Stimulated activated CD4-positive, alpha-beta T cell treated with anti-CD3 and anti-CD28 coated beads, TNF-alpha, amount 100 ng/mL, for 48 hours (primary cell): ENCODE measurements at places on chromosomes 4 and X.

GRCh38 chr4:2360396-2360730 lies 58.1 kb downstream of the ZFYVE28 start:
- no peak for DNase-seq

- no peak for DNase-seq
Measured at GRCh38 chrX:133495464-133496391, 80.4 kb upstream of the GPC4 start.

DNA sequence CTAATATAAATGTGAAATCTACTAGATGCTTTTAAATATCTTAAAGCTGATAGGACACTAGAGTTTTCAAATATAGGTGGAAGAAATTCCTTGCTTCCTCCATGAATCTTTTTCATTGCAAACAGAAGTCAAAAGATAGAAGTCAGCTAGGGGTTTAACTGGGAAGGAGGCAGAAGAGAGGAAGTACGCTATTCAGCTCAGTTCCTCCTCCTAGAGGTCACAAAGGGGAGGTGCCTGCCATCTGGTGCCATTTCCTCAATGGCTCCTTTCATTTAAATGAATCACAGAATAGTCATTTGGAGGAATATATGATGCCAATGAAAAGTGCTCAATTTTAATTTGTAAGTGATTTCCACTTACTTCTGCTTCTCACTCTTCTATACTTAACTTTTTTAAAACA lies 8.5 kb downstream of the COL25A1 start:
- no peak for DNase-seq

DNA sequence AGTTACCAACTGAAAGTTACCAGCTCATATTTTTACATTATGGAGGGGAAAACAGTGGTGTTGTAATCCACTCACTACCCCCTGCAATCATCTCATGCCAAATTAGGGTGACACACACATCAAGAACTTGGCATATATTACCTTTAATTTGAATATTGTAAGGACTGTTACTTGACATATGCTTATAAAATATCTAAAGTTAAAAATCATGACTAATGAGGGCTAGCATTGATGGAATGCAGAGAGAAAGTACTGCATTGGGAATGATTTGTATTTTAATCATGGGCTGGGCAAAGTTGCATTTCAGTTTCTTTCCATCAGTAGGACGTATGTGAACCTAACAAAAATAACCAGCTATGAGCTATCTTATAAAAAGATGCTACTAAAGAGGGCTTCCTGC lies 517.5 kb upstream of the GRIA3 start:
- DNase-seq: no peak

GRCh38 chr4:108391701-108392455 lies 223.1 kb upstream of the LEF1 start:
- no peak for DNase-seq

DNA sequence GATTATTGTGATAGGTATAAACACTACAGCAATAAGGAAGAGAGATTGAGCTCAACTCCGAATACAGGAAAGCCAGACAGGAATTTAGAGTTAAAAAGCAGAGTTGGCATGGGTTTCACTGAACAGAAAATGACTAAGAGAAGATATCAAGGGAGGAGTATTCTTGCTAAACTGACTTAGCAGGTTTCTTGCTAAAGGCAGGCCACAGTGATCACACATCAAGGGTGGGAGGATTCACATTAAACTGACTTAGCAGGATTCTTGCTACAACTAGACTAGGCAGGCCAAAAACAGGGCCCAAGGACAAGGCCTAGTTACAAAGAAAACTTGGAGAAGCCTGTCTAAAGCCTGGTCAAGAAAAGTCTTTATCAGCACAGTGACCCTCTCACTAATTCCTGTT lies 195.1 kb downstream of the MAGEB5 start:
- DNase-seq: no peak

- DNase-seq: no peak
Measured at GRCh38 chr4:150072906-150073714, 5.1 kb upstream of the DCLK2 start.

DNA sequence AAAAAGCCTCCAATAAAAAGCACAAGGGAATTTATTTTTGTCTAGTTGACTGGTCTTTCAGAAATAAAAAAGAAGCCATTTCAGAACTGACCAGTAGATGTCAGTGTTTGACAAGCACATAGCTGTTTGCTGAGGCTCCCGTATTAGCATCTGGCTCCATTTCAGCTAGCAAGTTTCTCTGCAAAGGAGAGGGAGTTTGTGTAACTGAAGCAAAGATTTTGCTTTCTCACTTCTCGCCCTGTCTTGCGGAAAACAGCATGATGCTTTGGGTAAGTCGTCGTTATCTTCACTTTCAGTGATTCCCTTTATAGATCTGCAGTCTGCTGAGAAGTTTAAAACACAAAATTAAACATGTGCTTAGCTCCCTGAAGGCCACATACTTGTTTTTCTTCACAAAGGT lies 85.5 kb downstream of the CT47B1 start:
- no peak for DNase-seq

DNA sequence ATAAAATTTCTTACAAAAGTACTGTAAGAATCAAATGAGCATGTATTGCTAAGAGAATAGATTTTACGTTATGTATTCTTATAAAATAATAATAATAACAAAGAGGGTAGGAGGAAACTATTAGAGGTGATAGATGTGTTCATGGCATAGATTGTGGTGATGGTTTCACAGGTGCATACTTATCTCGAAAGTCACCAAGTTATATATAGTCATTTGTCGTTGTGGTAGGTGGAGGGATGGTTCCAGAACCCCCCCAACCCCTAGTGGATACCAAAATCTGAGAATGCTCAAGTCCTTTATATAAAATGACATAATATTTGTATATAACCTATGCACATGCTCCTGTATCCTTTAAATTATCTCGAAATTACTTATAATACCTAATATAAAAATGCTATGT lies 36.7 kb upstream of the H2AZ1 start:
- no peak for DNase-seq

DNA sequence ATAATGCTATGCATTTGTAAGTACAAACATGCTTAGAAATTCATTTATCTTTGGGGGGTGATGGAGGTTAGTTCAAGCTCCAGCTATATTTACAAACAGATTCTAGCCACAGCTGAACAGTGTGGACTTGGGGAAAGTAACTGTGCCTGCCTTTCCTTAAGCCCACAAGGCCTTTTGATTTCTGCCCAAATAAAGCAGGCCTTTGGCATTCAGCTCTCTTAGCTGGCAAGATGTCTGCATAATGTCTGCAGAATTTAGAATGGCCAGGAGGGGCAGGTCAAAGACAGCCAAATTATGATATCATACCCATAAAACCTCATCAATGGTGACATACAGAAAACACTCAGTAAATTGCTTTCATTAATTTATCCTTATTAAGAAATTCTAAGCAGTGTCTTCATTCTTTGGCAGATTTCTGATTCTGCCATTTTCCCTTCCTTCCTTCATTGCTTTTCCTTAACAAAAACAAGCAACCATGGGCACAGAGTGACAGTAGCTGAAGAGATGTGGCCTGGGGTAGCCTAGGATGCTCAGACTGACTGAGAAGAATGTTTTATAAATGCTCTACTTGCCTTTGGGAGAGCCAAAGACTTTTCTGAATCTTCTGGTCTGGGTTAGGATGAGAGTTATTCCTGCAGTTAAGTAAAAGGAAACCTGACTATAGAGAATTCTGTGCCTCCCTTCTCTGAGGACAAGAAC lies 538.7 kb upstream of the NR3C2 start:
- DNase-seq: no peak

DNA sequence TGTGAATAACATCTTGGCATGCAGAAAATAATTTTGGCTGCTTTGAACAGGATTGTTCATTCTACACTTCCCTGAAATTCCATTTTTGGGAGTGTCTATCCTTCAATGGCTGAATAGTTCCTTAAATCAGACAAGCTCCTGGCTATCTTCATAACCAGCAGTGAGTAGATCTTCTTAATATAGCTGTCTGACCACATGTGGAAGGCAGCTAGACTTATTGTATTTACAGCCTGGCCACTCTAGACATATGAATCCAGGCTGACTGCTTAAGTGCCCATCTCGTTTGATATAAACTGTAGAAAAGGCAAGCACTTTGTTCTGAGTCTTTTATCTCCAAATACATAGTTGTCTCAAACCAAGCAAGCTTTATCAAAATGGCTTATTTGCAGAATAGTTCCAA lies 40.0 kb downstream of the PWWP3B start:
- DNase-seq: no peak

- no peak for DNase-seq
Measured at GRCh38 chrX:15908603-15909290, 54.1 kb upstream of the AP1S2 start.

- no peak for DNase-seq
Measured at GRCh38 chr4:16931339-16932305, 33.2 kb upstream of the LDB2 start.

- DNase-seq: no peak
Measured at GRCh38 chr4:158728236-158728635, 5.0 kb upstream of the PPID start.

DNA sequence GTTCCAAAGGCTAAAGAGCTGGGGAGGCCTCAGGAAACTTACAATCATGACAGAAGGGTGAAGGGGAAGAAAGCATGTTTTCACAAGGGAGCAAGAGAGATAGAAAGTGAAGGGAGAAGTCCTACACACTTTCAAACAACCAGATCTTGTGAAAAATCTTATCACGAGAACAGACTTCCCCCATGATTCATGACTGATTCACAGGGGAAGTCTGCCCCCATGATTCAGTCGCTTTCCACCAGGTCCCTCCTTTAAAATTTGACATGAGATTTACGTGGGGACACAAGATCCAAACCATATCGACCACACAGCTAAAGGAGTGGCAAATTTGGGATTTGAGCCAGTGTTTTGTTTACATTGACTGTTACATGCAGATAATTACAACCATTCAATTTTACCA lies 971.1 kb upstream of the HS3ST1 start:
- no peak for DNase-seq

DNA sequence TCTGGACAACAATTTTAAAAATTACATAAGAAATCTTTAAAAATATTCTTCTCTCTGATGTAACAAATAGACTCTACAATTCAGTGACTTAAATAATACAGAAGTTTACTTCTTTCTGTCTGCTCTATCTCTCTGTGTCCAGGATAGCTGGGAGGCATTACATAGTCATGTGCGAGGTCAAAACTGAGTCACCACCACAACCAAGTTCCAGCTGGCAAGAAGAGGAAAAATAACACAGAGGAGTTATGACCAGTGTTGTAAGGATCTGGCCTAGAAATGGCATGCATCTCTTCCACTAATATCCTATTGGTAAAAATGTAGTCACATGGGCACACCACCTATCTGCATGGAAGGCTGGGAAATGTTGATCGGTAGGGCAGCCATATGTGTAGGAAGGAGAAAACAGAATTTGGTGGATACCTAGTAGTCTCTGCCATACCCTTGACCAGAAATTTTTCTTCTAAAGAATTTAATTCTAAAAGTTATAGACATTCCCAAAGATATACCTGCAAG lies 39.4 kb upstream of the WDFY3 start:
- no peak for DNase-seq

DNA sequence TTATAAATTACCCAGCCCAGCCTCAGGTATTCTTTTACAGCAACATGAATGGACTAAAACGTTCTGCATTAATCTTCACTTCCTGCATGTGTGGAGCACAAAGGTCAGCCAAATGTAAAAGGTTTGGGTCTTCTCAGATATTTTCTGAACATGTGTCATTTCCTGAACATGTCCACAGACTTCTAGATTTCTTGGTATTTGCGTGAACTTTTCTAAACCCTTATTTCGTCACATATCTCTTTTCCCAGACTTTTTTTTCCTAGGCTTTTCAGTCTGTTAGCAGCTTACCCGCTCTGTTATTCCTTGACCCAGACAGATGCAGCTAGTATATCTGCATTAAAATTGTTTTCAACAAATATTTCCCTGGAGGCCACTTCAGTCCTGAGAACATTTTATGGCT lies 57.3 kb upstream of the USP51 start:
- DNase-seq: no peak

- no peak for DNase-seq
Measured at GRCh38 chr4:150206954-150207353, 128.7 kb downstream of the DCLK2 start.

GRCh38 chr4:177441061-177441802 lies 1.0 kb downstream of the AGA start:
- no peak for DNase-seq

DNA sequence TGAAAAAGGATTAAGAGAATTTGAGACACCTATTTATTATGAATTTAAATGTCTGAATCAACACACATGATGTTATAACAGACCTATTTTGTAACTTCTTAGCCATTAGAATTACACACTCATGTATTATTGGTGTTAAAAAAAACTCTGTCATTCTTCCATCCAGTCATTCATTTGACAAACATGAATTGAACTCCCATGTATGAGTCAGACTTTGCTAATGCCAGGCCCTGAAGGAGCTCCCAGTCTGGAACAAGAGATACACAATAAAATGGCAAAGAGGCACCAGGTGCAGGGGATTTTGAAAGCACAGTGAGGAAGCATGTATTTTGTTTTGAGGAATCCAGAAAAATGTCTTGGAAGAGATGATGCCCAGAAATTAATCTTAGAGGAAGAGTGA lies 87.7 kb upstream of the EFHC2 start:
- DNase-seq: no peak

DNA sequence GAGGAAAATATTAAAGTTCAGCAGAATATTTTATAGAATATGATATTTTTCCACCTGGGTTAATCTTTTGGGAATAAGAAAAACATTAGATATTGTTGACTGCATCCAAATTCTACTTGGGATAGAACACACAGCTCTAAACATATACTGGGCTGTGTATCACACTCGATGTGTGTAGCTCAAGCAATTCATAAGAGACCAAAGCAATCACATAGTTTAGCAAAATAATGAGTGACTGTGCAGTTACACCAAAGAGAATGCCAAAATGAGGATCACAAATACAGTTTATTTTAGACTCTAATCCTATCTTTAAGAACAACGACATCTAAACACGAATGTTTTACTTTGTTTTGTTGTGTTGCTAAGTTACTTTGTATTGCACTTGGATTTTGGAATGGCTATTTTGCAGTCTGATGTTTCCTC lies 101.2 kb downstream of the CBR4 start:
- DNase-seq: no peak

DNA sequence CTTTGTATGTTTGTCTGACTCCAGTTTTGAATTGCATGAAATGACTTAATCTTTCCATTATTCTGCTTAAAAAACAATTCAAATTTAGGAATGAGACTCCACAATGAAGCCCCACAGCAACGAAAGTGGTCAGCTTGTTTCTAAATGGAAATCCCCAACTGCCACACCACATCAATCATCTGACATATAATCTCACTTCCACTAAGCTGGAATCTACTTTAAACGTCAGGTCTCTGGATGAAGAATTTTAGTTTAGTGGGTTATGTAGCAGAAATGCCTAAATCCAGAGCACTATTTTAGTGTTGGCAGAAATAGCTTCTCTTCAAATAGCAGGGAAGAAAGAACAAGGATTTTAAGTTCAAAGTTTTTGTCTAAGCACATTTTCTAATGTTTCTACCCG lies 1.7 kb upstream of the BMP2K start:
- no peak for DNase-seq

DNA sequence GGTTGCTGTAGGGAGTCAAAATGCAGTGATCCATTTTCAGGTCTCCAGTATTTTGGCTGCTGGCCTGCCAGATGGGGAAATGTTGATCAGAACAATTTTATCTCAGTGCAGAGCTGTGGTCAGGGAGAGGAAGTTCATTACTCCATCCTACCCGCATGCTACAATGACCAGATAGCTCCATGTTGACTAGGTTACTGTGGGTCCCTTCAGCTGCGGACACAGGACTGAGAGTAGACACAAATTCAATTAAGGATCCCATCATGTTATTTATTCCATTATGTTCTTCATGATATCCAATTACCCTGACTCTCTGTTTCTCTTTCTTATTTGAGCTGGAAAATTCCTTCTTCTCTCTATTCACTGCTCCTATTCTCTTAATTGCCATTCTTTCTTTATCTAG lies 16.3 kb downstream of the SYNPO2 start:
- no peak for DNase-seq
